ENCODE measurements at places on chromosomes 4 and X.

- no peak for DNase-seq
Measured at GRCh38 chr4:6423575-6423974, 48.8 kb downstream of the PPP2R2C start.

DNA sequence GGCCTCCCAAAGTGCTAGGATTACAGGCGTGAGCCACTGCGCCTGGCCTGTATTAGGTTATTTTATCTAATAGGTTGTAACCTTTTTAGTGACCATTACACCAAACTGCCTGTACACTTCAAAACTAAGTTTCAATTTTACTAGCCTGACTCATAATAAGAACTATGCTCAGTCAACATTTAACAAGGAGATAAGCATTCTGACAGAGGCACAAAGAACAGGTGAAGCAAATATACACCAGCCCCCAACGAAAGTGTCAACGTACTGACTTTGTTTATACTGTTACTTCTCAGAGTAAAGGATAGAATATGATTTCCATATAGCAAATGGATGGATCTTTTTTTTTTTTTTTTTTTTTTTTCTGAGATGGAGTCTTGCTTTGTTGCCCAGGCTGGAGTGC lies 62.8 kb downstream of the SHISA3 start:
- DNase-seq = no peak

DNA sequence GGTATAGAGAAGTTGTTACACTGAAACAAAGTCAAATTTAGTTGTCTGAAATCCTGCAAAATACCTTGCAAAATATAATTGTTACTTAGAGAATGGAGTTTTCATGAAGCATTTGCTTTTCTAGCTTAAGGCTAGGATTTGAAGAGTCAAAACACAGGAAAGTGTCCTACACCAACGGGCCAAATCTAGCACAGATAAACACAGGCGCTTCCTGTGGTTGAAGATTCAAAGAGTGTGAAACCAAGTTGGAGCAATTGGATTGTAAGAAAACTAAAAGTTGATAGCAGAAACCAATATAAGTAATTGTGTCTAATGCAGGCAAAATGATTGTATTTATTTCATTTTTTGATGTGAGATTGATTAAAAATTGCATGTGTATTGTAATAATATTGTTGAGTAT lies 2002.5 kb upstream of the TENM3 start:
- no peak for DNase-seq

DNA sequence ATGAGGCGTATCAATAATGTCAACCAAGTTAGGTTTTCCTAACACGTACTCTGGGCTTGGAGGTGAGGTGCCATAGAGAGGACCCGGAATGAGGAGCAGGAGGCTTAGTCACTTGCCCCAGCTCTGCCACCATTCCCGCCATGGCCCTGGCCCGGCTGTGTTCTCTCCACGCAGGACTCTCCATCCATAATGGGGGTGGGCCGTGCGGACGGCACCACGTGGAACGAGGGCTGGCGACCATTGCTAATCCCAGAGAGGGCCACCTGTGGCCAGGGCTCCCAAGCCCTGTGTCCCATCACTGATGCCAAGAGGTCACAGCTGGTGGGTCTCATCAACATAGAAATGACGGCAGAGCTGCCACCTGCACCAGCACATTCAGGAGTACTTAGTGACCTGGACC lies 76.4 kb downstream of the JAKMIP1 start:
- DNase-seq = no peak

DNA sequence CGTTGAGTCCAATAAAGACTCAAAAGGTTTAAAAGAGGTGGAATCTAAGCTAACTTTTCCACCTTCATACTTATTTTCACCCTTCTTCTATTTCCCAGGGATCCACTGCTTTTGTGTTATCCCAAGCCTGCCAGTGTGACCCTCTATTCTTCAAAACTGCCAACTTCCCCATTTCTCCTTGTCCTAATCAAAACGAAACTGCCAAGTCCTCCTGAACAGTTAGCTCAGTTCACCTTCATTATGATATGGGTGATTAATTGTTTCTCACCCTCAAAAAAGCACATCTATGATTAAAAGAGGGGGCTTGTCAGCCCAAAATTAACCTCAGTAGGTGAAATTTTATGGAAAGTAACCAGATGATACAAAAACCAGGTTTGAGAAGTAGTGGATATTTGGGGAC lies 108.4 kb downstream of the GUCY2F start:
- DNase-seq = no peak

DNA sequence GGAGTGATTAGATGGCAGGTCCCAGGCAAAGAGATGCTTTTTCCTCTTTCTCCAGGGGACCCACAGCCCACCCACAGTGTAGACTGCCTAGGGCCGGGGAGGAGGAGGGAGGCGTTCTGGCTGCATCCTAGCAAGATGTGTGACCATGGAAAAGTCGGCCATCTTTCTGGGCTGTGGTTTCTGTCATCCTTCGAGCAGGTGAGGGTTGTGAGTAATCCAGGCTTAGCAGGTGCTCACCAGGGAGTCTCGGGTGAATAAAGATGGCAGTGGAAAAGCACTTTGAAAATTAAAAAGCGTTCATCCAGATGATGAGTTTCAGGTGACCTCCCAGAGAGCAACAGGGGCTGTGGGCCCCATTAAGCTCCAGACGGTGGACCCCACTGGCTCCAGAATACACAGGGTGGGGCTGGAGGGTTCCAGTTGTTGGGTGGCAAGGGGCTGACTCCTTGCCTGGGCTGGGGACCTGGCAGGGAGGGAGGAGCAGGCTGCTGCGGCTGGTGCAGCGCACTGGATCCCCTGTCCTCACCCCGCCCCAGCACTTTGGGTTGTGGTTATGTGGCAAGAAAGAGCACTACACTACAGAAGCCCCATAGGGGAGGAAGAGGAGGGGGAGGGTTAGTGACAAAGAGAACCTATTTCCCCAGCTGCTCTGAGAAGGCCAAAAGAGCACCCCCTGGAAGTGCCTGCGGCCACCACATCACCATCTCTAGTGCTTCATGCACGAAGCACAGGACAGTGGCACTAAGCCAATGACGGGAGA lies 23.7 kb downstream of the ELF4 start:
- peak; percentile 56 for DNase-seq

DNA sequence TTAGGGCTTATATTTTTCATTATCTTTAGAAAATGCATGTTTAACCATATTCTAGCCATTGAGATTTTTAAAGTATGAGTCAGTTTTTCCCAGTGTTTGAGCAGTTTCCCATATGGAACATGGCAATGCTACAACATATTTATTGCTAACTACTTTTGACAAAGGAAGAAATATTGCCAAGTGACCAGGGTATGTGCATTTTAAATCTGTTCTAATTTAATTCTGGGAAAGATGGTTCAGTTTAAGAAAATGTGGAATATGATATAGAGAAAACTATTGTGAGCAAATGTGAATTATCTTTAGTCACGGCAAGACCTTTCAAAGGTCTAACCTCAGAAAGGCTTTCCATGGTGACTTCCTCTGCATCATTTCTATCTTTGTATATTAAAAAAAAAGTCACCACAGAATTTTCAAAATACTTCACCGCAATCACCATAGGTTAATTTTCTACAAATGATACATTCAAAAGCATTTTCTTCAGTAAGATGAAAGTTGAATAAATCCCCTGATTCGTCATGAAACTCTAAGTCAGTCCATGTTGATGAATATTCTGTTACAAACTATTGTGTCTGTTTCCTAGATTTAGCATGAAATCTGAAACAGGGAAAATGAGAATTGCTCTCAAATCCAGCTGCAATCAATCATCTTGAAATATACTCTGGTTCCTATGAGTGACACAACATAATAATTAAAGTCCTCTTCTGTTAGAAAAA lies 2349.0 kb upstream of the TENM3 start:
- DNase-seq = no peak

GRCh38 chr4:41189076-41189475 lies 25.3 kb downstream of the APBB2 start:
- no peak for DNase-seq

DNA sequence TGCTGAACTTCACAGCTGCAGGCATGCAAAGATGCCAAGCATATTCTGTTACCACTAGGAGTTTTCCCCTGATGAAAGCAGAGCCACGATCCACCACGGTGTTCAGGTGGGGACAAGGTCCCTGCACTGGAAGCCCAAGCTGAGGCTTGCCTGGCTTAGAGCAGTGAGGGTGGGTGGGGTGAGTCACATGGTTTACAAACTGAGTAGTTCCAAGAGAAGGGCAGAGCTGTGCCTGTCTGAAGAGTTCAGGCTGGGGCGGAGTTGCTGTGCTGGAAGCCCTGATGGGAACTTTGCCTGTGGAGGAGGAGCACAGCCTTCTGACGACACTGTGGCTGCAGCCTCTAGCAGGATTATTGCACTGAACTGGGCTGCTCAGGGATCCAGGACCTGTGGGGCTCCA lies 45.5 kb downstream of the FAM9B start:
- DNase-seq = peak; percentile 23

DNA sequence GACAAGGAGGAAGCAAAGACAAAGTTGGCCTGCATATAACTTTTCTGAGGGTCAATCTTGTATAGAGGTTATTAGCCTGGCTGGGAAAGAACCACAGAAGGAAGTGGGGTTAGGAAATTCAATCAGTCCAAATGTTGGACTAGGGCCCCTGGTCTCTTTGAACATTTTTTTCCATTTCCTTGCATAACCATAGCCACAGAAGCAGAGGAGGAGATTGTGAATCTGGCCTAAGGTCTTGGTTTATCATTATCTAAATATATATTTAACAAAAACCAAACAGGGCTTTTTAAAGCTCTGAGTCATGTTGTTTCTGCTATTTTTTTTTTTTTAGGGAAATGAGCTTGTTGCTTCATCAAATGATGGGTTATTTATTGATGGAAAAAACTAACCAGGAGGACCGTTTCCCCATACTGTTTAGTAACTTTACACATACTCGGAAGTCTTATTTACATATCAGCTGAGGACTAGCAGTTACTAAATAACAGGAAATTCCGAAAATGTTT lies 97.7 kb upstream of the ACSL4 start:
- DNase-seq = no peak

DNA sequence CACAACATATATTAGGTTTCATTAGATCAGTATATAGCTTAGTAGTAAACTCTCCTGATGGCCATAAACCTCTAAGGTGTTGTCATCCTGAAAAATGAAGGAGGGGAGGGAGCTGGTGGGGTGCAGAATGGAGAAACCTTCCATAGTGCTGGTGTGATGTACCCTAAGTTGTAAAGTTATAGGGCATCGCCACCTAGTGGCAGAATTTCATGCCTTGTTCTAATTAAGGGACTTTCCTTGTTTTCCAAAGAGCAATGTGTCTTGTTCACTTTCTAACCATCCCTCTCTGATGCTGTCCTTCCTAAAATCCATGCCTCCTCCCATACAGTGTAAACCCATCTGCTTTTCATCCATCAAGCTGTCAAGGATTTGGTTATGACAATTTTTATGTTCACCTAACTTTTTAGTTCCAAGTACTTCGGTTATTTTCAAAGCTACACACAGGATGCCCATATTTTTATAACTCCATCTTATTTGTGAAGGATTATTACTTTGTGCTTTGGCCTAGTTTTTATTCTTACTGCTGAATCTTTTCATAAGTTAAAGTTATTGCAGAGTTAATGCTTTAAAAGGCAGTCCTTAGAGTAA lies 4.5 kb downstream of the NBDY start:
- peak; percentile 55 for DNase-seq

- no peak for DNase-seq
Measured at GRCh38 chr4:102157984-102158383, 187.3 kb downstream of the SLC39A8 start.

DNA sequence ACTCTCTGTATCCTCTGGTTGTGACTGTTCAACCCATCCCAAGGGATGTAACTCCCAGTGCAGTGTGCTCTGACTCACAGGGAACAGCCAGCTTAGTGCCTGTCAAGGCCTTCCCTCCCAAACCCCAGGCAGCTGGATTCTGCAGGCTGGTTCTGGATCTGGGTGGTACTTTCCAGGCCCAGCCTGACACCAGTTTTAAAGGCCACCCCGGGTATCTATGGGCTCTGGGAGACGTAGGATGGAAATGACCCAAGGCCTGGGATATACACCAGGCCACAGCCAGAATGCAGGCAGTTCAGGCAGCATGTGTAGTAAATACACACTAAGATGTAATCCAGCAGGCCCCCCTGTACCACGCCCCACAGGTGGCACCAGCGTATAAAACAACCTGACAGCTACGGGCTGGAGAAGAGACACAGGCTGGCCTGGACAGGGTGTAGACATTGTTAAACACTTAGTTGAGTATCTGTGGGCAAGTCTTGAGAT lies 64.2 kb downstream of the SPINK2 start:
- DNase-seq = no peak

DNA sequence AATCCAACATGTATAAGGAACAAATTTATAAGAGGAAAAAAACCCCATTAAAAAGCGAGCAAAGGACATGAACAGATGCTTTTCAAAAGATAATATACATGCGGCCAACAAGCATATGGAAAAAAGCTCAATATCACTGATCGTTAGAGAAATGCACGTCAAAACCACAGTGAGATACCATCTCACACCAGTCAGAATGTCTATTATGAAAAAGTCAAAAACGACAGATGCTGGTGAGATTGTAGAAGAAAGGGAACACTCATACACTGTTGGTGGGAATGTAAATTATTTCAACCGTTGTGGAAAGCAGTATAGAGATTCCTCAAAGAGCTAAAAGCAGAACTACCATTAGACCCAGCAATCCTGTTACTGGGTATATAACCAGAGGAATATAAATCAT lies 465.4 kb downstream of the TMA16 start:
- no peak for DNase-seq

DNA sequence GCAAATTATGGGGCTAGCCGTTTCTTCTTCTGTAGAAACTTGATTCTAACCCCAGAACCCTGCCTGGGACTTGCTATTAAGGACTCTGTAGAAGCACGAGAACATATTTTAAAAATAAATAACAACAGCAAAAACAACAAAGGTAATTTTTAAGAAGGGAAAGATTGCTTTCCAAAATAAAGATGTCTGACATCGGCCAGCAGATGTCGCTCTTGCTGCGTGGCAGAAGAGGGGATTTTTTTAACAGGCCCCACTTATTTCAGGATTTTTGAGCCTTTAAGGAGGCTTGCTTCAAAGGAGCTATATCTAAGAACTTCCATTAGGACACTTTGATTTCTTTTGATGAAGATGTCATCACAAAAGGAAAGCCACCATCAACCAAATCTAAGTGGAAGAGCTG lies 62.8 kb upstream of the EGFL6 start:
- DNase-seq = peak; percentile 58

All from activated CD8-positive, alpha-beta memory T cell treated with anti-CD3 and anti-CD28 coated beads, Interleukin-2, amount 50 U/mL, for 4 hours (primary cell).